ENCODE measurements at places on chromosomes 5 and 9.

GRCh38 chr9:133057006-133057405 is 4.8 kb upstream of the CEL start:
- DNase-seq, result no peak

DNA sequence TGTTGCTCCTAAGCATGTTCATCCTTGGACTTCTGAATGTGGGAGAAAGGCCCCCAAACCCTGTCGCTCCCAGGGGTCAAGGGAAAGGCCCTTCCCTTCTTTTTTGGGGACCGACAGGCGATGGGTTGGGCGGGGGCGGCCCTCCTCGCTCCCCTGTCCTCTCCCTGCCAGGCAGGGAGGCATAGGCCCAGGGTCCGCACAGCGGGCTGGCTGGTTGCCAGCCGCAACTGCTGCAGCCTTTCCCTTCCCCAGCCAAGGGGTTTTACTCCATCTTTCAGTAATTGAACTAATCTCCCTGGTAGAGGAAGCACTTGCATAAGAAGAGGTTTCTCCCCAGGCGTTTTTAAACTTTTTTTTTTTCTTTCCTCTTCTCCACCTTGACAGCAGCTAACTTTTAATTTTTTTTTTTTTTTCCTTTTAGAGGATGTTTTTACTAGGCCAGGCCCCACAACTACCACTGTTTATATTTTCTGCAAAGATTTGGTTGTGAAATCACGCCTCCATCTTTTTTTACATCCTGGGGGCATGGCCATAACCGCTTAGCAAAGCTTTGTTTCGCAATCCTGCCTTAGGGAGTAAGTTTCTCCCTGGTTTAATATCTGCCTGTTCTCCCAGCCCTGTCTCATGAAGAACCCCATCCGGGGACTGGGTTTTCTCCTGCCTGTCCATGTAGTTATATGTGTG is 216.9 kb upstream of the ZNF608 start:
- peak; percentile 77 for DNase-seq

- DNase-seq, result peak; percentile 36
These were observed 452.0 kb upstream of the ZNF608 start for GRCh38 chr5:125198270-125198974.

DNA sequence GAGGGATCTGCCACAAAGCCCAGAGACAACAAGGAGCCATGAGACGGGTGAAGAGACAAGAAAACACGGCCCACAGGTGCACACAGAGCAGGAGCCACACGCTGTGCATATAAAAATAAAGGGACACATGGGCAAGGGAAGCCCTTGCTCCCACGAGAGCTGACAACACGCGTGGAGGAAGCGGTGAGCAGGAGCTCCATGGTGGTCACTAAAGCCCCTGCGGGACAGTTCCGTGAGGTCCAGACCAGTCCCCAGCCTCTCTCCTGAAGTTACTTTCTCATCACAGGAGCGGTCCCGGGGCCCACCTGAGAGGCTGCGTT is 90.7 kb downstream of the CAMSAP1 start:
- DNase-seq, result no peak

GRCh38 chr9:121692606-121693387 is 41.4 kb downstream of the DAB2IP start:
- peak; percentile 37 for DNase-seq

DNA sequence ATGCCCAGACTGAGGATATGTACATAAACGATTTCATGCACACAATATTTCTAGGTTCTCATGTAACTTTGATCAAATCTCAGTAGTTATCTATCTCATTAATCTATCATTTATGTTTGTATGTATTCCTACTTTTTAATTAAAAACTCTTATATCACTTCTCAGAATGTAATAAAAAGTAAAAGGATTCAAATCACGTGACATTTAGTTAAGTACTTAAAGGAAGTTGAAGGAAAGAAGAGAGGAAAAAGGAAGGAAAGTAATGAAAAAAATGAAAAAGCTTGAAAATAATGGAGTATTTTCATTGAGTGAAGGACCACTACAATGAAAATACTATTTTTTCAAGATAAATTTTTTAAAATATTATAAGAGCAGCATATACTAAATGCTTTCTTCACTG is 535.3 kb downstream of the PRDM9 start:
- DNase-seq, result no peak

DNA sequence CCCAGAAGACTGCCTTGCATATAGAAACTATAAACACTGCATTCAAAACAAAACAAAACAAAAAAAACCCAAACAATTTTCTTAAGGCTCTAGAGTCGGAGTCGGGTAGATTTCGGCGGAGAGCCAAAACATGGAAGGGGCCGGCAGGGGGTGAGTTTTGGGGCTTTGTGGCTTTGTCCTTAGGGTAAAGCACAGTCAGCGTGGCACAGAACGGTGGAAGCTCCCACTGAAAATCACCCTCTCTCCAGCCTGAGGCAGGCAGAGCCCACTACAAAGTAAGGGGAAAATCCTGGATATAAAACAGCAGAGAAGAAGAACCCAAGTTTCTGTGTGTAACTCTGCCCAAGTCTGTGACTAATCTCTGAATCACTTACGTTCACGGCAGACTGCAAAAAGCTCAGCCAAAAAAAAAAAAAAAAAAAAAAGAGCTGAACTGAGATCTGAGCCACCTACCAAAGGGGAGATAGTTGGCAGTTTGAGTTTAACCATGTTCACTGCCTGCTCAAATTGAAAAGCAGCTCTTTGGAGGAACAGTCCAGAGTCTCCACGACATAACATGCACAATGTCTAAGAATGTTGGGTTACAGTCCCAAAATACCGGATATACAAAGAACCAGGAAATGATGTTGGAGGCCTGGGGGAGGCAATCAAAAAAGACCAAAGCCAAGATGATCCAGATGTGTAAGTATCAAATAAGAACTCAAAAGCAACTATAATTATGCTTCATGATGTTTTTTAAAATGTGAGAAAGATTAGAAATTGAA is 26.6 kb upstream of the OR2K2 start:
- peak; percentile 68 for DNase-seq

DNA sequence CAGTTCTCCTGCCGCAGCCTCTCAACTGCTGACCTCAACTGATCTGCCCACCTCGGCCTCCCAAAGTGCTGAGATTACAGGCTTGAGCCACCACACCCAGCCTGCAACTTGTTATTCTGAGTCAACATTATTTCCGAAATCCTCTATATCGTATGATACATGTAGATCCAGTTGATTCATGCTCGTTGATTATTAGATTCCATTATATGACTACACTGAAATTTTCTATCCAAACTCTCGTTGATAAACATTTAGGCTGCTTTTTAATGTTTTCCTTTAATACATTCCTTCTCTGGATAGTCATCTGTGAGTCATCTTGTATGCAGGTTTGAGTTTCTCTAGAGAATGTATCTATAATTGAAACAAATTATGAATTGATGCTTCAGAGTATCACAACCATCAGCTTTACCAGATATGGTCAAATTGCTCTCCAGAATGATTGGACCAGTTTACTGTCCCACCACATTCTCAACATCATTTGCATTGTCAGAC is 4.1 kb downstream of the CDK7 start:
- no peak for DNase-seq

DNA sequence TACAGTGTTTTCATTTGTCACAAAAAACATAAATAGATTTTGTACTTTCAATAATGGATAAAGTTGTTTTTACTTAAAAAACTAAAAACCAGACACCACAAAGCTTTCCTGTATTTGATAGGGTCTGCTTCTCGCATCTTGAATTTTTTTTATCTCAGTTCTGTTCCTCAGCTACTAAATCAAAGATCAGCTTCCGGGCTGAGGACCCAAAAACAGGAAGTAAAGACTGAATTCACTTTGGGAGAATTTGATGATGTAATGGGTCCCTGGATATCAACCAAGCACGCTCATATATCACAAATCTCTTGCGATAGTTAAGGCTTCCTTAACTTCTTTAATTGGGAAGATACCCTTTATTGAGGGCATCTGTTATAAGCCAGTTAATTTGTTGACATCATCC is 24.1 kb downstream of the ITK start:
- no peak for DNase-seq

GRCh38 chr5:74122979-74123590 is 497.1 kb downstream of the ARHGEF28 start:
- DNase-seq, result no peak

- no peak for DNase-seq
These were observed 139.3 kb downstream of the AOPEP start for GRCh38 chr9:94865582-94866452.

DNA sequence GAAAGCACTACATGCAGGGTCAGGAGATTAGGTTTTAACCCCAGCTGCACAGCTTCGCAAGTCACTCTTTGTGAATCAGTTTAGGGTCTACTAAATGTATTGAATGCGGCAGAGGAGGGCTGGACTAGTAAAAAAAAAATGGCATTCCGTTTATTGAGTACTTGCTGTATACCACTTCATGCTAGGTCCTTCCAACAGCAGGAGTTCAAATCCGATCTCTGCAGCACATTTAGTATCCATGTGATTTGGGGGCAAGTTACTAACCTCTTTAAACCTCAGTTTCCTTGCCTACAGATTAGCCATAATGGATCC is 204.4 kb downstream of the SNCAIP start:
- no peak for DNase-seq

GRCh38 chr9:121735793-121736770 is 84.6 kb downstream of the DAB2IP start:
- no peak for DNase-seq

GRCh38 chr5:61176631-61177030 is 14.4 kb upstream of the SMIM15 start:
- no peak for DNase-seq

- DNase-seq, result no peak
These were observed 598.4 kb downstream of the CHSY3 start for GRCh38 chr5:130502702-130503101.
